Activated CD8-positive, alpha-beta memory T cell treated with anti-CD3 and anti-CD28 coated beads for 1 hour (primary cell): ENCODE measurements at places on chromosomes 4 and X.

- no peak for DNase-seq
Measured at GRCh38 chrX:69050051-69050765, 115.0 kb downstream of the PJA1 start.

DNA sequence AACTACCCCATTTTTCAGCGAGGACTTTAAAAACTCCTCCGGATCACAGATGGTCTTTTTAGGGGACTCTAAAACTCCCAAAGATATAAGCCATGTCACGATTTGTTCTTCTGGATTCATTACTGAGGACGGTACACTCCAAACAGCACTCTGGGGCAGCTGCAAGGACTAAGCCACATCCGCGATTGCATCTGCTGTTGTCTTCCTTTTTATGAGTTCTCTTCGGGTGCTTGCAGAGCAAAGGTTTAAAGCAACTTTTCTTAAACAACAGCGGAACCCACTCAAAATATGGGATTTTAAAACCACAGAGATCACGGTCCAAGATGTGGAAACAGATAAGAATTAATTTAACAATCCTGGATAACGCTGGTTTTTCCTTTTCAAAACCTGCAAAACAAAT is at the start of gene ARHGEF6:
Gene ARHGEF6 (minus strand): TSS at position 170 of the 400 bp plus-strand sequence. CDS start 50 bp downstream, at position 120.
- no peak for DNase-seq

DNA sequence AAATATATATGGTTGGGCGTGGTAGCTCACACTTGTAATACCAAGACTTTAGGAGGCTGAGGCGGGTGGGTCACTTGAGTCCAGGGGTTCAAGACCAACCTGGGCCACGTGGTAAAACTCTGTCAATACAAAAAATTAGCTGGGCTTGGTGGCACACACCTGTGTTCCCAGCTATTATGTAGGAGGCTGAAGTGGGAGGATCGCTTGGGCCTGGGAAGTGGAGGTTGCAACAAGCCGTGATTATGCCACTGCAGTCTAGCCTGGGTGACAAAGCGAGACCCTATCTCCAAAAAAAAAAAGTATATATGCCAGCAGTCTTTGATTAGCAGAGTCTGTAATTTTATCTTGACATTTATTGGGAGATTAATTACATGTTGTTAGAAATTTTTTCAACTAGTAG is 8.7 kb downstream of the EIF2S3 start:
- no peak for DNase-seq

- no peak for DNase-seq
Measured at GRCh38 chr4:6999172-7000086, 43.7 kb upstream of the TADA2B start.

DNA sequence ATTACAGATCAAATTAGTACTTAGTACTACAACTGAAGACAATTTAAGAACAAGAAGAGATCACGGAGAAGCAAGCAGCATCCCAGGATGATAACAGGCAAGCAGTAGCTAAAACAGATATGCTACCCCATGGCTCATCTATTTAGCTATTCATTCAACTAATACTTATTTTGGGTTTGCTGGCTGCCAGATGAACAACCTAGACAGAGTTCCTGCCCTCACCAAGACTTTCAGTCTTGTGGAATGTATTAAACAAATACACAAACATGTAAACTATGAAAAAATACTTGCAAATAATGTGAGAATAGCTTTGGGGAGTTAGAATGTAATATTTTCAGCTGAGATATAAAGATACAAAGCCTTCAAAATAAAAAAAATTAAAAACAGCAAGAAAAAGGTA is 2.4 kb upstream of the CORIN start:
- no peak for DNase-seq

GRCh38 chr4:156138781-156139280 is 185.2 kb upstream of the CTSO start:
- DNase-seq = no peak

DNA sequence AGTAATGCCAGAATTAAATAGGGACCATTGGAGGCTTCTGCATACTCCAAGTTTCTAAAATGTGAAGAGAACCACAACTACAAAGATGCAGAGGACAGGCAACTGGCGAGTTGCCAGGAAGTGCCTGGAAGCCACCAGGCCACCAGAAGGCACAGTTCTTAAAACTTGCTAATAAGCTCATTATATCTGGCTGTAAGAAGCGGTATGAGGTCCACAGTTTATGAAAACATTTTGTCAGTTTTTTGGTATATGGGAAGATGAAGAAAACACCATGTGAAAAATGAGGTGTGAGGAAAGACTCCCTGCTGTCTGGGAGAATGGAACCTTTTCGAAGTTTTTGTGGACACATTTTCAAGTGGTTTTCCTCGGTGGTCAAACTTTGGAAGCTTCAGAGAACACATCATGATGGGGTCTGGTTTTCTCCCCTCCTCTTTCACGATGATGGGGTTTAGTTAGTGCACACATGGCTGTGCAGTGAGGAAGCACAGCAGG is 202.7 kb downstream of the NR3C2 start:
- no peak for DNase-seq

- DNase-seq = no peak
Measured at GRCh38 chr4:72555377-72555831, 13.6 kb downstream of the ADAMTS3 start.

GRCh38 chrX:56813318-56813837 is 84.3 kb downstream of the NBDY start:
- no peak for DNase-seq

DNA sequence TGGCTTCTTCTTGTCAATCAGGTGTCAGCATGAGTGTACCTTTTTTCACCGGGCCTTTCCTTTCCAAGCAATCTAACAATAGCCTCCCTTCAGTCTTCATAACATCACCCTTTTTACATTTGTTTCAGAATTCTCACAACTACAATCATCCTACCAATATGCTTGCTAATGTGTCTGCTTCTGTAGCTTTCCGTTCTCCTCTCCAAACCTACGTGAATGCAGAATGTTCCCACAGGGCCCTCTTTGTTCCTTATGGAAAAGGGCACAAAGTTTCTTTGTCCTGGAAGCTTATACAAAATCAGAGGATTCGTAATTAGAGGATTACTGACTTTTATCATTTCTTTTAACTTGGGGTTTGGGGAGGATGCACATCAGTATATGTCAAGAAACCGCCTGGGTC is 461.8 kb downstream of the CENPC start:
- no peak for DNase-seq

GRCh38 chr4:52408032-52408431 is 251.1 kb downstream of the USP46 start:
- no peak for DNase-seq

- DNase-seq = no peak
Measured at GRCh38 chr4:55561889-55562288, 15.2 kb upstream of the CLOCK start.

DNA sequence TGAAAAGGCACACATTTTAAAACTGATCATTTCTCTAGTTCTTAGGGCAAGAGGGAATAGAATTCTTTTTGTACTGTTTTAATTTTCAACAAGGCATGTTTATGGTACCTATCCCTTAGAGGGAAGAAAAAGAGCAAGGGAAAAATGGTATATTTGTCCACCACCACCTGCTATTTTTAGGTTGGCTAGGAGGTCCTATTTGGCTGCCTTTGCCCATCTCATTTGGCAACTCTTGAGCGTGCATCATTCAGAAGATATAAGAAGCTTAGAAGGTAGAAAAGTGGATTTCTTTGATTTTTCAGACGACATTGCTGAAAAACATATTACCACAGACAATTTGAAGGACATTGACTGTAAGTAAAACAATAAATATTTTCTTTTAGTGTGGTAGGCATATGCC is 69.0 kb downstream of the DCK start:
- no peak for DNase-seq

DNA sequence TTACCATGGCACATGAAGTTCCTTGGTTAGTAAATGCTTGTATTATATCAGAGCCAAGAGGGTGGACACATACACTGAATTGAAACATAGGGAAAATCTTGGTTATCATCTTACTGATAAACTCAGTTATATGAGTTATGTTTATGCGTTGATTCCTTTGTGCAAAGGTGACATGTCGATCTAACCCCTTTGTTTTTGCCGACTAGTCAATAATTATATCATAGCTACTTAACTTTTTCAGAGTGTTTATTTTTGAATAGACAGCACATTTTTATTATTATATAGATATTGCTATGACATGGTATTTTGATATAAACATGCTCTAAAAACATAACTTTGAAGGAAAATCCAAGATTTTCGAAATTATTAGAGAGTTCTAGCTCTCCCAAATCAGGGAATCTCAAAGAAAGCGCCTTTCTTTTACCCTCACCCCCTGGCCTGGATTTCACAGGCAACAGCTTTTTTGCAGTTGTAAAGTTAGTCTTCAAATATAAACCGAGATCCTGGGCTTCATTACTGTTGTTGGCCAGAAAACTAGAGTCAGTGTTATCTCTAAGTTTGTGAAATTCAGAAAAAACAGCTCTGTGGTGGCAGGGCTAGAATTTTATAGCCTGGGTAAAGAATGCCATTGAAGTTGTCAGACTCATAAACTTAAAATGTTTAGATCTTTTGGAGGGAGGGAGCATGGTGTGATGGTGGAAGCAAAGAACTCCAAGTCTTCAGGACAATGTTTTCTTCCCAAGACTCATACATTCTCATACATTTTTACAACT is 45.8 kb upstream of the PITX2 start:
- DNase-seq = no peak

GRCh38 chrX:131792789-131793462 is 230.2 kb upstream of the STK26 start:
- DNase-seq = no peak

DNA sequence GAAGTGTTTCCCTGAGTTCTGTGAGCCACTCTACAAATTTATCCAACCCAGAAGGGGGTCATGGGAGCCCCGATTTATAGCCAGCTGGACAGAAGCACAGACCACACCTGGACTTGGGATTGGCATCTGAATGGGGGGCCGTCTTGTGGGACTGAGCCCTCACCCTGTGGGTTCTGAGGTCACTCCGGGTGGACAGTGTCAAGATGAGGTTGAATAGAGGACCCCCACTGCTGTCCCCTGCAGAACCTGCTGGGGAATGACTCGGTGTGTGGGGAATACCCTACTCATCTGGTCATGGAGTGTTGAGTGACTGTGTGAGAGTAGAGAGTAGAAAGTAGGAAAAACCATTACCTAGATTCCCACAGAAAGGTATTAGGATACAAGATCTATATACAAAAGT is 67.5 kb downstream of the ZFYVE28 start:
- no peak for DNase-seq

- no peak for DNase-seq
Measured at GRCh38 chr4:88953400-88953799, 103.6 kb downstream of the FAM13A start.

- DNase-seq = no peak
Measured at GRCh38 chrX:37829721-37830120, 17.6 kb downstream of the DYNLT3 start.

GRCh38 chr4:4704267-4704666 is 155.2 kb upstream of the MSX1 start:
- no peak for DNase-seq

- DNase-seq = no peak
Measured at GRCh38 chr4:110505440-110505839, 29.5 kb downstream of the ENPEP start.

GRCh38 chrX:65586491-65586890 is 51.9 kb upstream of the LAS1L start:
- no peak for DNase-seq

- no peak for DNase-seq
Measured at GRCh38 chr4:8546766-8547107, 33.5 kb upstream of the GPR78 start.

DNA sequence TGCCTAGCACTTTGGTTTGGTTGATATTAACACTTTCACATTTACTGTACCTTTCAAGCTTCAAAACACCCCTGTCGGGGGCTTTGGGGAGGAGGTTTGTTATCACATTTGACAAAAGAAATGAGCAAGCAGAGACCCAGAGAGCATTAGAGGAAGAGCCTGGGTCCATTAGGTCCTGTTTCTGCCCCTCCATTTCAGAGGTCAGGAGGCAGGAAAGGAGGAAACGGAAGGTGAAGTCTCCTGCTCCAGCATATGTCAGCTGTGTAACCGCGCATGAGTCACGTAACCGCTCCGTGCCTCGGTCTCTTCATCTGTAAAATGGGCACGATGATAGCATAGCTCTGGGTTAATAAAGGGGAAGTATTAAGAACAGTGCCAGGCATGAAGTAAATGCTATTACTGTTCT is 201.9 kb upstream of the BCOR start:
- no peak for DNase-seq

DNA sequence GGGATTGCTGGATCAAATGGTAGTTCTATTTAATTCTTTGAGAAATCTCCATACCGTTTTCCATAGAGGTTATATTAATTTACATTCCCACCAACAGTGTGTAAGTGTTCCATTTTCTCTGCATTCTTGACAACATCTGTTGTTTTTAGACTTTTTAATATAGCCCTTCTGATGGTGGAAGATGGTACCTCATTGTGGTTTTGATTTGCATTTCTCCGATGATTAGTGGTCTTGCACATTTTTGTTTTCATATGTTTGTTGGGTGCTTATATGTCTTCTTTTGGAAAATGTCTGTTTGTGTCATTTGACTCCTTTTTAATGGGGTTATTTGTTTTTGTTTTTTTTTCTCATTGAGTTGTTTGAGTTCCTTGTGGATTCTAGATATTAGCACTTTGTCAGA is 75.3 kb upstream of the PUDP start:
- no peak for DNase-seq

DNA sequence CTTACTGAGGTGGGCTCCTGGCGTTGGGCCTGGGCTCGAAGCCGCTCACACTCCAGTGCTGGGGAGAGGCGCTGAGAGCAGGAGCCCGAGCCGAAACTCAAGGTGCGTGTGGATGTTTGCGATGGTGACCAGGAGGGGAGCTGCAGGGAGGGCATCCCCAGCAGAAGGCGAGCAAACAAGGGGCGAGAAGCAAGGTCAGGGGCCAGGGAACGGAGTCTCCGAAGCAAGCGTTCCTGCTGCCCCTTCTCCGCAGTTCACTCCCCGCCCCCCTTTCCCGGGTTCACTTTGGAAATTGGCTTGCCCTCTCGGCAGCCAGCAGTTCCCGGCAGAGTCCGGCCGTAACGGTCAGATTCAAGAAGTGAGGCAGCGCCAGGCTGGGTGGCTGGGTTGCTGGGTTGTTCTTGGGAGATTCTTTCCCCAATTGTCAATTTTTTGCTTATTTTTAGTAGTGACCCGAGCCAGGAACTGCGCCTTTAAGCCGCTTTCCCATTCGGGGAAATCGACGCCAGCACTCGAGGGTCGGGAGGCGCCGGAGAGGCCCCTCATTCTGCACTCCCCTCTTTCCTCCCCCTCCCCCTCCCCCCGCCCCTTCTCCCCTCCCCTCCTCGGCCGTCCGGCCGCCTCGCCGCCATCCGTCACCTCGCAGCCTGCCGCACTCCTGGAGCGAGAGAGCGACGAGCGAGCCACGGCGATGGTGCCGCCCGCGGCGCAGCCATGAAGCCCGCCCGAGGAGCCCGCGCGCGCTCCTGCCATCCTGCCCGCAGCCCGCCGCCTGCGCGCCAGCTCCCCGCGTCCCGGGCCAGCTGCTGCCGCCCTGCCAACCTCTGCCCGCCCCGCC is at the start of gene FRMPD3:
Gene FRMPD3 (plus strand): TSS at position 655 of the 838 bp plus-strand sequence. CDS start 76,937 bp downstream, outside the sequence.
- DNase-seq = no peak

- no peak for DNase-seq
Measured at GRCh38 chrX:69082055-69082752, 83.0 kb downstream of the PJA1 start.

- no peak for DNase-seq
Measured at GRCh38 chr4:46329118-46329976, 60.6 kb downstream of the GABRA2 start.
